ENCODE measurements at places on chromosomes 5 and 9.
A peak's percentile ranks its signal among the peaks of the same experiment; 100 is the strongest.

DNA sequence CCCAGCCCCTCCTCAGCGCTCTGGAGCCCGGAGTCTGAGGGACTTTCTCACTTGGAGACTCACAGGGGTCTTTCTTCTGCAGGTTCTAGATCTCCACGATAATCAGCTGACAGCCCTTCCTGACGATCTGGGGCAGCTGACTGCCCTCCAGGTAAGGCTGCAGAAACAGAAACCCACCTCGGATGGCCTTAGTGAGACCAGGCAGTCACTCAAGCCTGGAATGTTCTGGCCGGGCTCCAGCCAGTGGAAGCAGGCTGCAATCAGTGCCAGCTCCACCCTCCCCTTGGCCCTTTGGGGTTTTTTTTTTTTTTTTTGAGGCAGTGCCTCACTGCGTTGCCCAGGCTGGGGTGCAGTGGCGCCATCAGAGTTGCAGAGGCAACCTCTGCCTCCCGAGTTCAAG is 7.6 kb downstream of the LRSAM1 start:
- DNase-seq = no peak

GRCh38 chr9:38362852-38363588 is 29.5 kb upstream of the ALDH1B1 start:
- DNase-seq = peak; percentile 25

DNA sequence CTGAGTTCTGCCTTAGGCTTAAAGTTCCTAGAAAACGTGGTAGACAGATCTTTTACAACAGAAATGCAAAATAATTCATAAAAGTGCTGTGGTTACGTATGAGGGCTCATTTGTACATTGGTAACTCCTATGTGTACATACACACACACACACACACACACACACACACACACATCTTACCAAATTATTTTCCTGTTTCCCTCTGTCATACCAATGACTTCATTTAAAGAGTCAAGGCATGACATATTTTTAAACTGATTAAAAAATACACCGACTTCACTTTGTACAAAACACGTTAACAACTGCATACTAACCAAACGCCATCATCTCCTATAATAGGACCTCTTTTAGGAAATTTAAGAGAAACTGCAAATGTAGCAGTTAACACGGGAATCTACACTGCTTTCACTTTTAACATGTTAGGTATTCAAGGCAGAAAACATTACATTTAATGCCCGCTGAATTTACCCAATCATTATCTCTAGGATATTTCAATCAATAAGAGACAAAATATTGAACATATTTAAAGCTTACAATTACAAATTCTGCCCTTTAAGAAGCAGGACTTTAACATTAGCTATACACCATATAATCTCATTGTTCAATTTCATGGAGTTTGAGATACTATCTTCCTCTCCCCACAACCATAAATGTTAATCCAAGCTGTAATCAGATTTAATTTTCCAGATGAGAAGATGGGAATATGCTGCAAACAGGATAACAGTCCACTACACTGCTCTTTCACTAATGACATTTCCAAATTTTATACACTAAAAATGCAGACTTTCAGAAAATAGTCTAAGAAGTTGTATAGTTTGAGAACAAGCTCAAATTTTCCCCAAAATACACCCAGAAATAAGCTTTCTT is 133.1 kb downstream of the DENND1A start:
- no peak for DNase-seq

- DNase-seq = peak; percentile 20
Observed at GRCh38 chr9:35070823-35071813, 1.3 kb downstream of the VCP start.

- DNase-seq = no peak
Observed at GRCh38 chr5:107450531-107450930, 220.2 kb downstream of the EFNA5 start.

DNA sequence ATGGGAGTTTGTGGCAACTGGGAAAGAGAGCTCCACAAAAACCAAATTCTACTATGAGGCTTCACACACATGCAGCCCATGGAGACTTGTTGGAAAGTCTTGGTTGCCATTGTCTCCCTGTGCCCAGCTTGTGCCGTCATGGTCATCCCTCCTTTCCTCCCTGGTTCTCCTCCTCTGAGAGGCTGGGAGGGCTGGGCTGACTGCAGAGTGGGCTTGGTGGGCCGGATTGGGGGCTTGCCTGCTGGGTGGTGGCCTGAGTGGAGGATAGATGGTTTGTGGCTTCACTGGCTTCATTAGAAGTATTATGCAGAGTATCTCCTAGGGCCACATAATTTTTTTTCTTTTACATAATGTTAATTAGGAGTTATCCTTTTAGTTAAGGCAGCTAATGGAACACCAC is 52.3 kb upstream of the IRX2 start:
- DNase-seq = no peak

GRCh38 chr5:9168791-9169556 is 376.9 kb downstream of the SEMA5A start:
- no peak for DNase-seq

DNA sequence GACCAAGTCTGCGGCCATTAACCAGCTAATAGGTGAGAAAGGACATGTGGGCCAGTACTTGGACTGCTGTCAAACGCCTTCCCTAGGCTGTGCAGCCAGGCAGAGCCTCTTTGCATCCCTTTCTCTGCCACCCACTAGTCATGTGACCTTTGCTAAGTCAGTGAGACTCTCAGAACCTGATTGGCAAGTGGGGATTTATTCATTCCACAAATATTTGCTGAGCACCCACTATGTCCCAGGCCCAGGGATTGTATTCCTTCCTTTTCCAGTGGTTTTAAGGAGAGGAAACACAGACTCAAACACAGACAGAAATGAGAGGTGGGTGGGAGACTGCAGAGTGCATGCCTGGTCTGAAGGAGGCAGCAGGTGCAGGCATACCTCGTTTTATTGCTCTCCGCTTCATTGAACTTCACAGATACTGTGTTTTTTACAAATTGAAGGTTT is 71.6 kb upstream of the GALNT10 start:
- no peak for DNase-seq

DNA sequence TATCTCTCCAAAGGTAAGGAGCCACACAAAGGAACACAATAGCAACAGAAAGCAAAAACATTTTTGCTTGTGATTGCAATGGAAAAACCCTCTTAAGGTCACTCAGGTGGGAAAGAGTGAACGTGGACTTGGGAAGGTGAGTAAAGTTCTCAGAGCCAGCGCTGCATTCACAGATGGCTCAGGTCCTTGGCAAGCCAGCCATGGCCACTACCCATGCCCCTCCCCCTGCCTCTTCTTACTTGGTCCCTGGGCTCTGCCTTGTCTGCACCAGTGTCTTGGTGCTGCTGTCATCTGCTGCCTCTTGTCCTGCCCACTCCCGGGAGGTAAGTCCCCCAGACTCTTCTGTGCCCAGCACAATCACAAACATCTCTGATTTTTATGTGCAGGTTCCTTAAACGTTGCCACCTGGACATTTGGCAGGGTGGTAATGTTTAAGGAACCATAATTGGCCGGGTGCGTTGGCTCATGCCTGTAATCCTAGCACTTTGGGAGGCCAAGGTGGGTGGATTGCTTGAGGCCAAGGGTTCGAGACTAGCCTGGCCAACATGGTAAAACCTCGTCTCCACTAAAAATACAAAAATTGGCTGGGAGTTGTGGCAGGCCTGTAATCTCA is 74.6 kb downstream of the FEM1C start:
- no peak for DNase-seq

DNA sequence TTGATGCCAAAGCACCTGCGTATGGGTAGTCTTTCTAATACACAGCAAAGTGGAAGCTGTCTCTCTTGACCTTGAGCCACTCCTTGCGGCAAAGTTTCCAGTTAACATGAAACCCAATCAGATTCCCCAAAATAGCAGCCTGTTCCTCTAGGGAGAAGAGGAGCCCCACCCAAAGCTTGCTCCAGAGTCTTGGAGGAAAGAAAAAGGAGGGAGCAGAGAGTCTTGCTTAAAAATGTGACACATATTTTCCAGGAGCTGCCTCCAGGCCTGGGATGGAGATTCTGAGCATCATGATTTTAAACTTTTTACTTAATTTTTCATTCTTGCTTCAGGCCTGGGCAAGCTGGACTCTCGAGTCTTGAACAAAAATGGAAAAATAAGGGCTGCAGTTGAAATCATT is 223.5 kb upstream of the TNC start:
- no peak for DNase-seq

DNA sequence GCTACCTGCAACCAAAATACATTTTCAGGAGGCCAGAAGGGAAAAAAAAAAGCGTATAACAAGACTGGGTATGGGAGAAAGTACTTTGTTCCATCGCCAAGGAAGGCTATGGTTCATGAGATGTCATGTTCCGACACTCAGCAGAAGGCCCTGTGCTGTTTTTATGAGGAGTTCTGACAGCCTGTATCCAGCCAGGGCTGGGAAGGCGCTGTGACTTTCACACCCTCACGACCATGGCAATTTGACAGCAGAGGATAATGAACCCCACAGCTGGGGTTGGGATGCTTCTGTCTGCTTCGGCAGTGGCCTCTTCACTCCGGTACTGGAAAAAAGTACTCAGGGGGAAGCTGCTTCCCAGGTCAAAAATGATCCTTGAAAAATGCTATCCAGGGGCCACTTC is 154.4 kb downstream of the PRELID2 start:
- DNase-seq = no peak

GRCh38 chr9:99823681-99824377 is 2.1 kb downstream of the NR4A3 start:
- DNase-seq = peak; percentile 85

All from activated CD4-positive, alpha-beta T cell treated with anti-CD3 and anti-CD28 coated beads for 48 hours (primary cell).